ENCODE measurements at places on chromosomes 7 and 10. TPM values are rescaled to one million over a fixed set of nuclear protein-coding genes. Genes with fewer than 3 reads are reported as not detected.

DNA sequence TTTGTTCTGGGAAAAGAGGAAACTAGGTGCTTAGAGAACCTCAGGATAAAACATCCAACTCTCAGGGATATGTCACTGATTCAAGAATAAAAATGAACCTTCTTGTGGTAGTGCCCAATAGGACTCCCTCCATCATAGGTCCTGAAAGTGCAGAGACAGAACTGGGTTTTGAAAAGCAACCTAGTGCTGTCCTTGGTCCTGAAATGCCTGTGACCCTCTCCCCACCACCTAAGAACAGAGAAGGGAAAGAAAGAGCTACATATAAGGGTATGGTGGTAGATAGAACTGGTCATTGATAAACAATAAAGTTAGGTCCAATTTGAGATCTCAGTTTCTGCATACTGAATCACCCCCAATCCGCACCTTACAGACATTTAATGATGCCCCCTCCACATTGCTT lies 953.3 kb downstream of the XPNPEP1 start:
- no peak for DNase-seq

AGR2 gene
- 1,046 TPM for total RNA-seq

GRCh38 chr10:70378122-70378521 lies 4.3 kb downstream of the LRRC20 start:
- no peak for DNase-seq

DNA sequence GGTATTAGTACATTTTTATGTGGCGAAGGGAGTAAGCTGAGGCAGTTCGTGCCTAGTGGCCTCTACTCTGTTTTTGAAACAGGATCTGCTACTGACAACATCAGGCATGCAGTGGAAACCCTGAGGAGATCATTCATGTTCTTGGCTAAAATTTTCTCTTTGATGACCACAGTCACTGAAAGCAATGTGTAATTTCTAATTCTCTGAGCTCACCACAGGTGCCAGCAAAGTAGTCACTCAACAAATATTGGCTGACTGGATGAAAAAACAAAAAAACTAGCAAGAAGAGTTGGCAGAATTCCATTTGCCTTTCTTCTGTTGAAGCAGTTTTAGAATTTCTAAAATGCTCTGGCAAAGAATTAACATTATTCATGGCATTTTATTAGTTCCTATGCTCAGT lies 176.5 kb upstream of the KCTD7 start:
- no peak for DNase-seq

GRCh38 chr10:17838080-17838648 lies 29.0 kb downstream of the MRC1 start:
- DNase-seq = no peak

GRCh38 chr10:103238506-103239252 lies 7.0 kb upstream of the RPEL1 start:
- DNase-seq = peak; percentile 86

MYOF gene
- 110 TPM for total RNA-seq

- DNase-seq = no peak
Observed at GRCh38 chr10:133611079-133611478, 15.5 kb downstream of the FRG2B start.

CALHM3 gene
- total RNA-seq = not detected

- no peak for DNase-seq
Observed at GRCh38 chr10:51421853-51422252, 277.5 kb downstream of the CSTF2T start.

All from left colon (tissue), 2 donors.